ENCODE measurements at places on chromosomes 3 and 15.
A peak's percentile ranks its signal among the peaks of the same experiment; 100 is the strongest.

- peak; percentile 10 for DNase-seq
These were observed 41.7 kb upstream of the ADAMTS17 start for GRCh38 chr15:100383302-100384107.

DNA sequence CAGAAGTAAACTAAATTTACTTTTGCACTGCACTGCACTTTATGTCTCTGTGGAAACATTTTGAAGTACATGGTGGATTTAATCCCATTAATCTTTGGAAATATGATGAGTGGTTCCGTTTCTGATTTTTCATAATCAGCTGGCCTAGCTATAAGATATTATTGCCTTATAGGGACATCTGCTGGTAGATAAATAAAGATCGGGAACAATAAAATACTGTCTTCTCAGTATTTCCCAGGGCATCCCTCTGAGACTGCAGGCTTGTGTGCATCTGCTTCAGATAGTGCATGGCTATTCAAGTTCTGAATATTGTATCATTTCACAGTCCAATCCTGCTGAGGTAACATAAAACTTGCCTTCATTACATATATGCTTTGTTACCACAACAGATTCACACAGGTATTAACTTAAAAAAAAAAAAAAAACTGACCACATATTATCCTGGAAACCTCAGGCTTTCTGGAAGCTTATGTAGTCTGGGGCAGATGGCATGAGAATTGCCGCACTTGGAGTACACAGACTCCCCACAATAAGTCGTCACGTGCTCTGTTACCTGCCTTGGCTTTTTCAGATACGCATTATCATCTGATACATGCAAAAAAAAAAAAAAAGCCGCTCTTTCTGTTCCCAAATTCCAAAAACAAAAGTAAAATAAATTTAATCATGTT, 330.8 kb upstream of the AGTR1 start:
- DNase-seq, result no peak

- DNase-seq, result no peak
These were observed 80.7 kb downstream of the DIPK2A start for GRCh38 chr3:144052275-144052674.

DNA sequence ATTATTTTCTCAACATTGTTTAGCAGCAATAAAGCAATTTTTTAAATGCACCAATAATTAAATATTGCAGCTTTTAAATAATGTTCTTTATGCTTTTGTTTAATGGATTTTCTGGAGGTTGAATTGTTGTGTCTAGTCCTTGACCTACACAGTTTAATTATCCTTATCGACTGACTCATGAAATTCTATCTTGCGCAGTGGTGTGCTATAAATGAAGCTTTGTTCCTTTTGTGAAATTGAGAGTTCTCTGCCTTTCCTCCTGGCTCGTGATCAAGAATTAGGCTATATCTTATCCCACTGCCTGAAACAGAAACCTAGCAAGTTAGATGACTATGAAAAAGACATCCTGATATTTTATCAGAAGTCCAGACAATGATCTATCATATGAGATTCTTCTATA, 37.0 kb upstream of the PIK3R4 start:
- peak; percentile 26 for DNase-seq

- no peak for DNase-seq
These were observed 36.7 kb downstream of the ABTB1 start for GRCh38 chr3:127709320-127710060.

- peak; percentile 70 for DNase-seq
These were observed 142.7 kb downstream of the FNDC3B start for GRCh38 chr3:172181932-172182586.

Measured in astrocyte (in vitro differentiated cells and primary cell).